ENCODE measurements at places on chromosomes 2 and 18.

- no peak for DNase-seq
Measured at GRCh38 chr2:49278141-49278540, 123.8 kb upstream of the FSHR start.

DNA sequence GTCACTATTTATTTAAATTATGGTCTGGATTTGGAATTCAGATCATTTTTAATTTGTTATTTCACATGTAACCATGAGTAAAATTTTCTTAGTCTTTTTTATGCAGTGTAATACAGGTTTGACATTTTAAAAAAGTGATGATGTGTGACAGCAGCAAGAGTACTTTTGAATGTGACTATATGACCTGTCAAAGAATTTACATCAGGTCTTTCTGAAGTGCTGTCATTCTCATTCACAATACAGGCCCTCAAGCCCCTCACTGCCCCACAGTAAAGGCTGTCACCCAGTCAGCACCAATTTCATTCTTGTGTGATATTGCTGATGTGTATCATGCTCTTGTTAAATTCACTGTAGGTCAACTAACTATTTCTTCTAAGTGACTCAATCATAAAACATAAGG, 364.2 kb downstream of the NUP35 start:
- no peak for DNase-seq

- DNase-seq: no peak
Measured at GRCh38 chr2:16584824-16585540, 80.7 kb downstream of the CYRIA start.

GRCh38 chr2:23926290-23926749, 603 bp downstream of the ATAD2B start:
- DNase-seq: no peak

DNA sequence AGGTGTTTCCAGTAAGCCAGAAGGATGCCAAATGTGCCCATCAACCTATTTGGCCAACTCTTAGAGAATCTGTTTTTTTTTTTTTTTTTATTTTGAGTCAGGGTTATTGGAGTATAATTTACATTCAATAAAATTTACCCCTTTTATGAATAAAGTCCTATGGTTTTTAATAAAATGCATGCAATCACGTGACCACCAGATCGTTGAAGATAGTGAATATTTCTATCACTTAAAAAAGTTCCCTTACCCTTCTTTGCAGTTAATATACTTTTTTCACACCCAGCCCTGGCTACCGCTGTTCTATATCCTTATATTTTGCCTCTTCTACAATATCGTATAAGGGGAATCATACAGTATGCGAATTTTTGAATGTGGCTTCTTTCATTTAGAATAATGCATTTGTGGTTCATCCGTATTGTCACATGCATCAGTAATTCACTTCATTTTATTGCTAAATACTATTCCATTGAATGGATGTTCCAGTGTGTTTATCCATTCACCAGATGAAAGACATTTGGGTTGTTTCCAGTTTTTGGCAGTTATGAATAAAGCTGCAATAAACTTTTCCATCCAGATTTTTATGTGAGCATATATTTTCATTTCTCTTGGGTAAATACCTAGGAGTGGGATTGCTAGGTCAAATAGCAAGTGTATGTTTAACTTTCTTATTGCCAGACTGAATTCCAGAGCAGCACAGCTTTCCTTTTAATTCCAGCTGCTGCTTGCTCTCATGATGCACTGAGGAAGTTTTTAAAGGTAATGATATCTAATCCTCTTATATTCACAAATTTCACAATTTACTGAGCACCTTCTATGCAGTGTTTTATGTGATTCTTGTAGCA, 156.3 kb upstream of the NT5C1B start:
- DNase-seq: no peak

- no peak for DNase-seq
Measured at GRCh38 chr2:208386541-208386940, 20.1 kb upstream of the PTH2R start.

DNA sequence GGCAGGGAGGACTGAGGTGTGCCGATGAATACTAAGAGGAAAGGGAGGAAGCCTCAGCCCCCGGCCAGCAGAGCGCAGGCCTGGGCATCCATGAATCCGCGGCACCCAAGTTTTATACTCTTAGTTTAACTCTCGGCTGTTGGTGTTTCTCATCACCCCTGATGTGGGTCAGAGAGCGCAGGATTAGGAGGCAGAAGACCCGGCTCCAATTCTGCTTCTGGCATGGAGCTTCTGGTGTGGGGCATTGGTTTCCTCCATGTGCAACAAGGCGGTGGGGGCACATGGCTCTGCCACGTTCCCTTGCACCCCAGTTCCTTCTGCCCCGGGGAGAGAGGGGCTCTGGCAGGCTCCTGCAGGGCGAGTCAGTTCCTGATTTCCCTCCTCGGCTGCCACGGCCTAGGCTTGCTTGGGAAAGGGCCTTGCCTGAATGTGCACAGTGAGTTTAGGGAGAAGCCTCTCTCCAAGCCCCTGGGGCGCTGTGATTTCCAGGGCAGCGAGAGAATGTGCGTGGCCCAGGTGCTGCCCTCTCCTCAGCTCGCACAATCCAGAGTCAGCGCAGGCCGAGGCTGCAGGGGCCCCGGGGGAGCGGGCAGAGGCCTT, 36.2 kb upstream of the DNMT3A start:
- DNase-seq: no peak

DNA sequence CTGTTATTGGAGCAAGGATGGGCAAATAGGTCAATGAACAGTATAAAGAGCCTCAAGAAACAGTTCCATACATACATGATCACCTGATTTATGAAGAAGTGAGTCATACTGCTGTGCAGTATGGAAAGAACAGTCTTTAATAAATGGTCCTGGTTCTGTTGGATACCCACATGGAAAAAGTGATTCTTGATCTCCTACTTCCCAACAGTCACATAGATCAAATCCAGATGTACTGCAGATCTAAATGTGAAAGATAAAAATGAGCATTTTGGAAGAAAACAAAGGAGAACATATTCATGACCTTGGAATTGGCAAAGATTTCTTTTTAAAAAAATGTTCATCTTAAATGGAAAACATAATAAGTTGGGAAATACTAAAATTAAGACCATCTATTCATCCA, 75.8 kb downstream of the CCDC148 start:
- no peak for DNase-seq

- DNase-seq: no peak
Measured at GRCh38 chr2:136012315-136012714, 26.9 kb upstream of the DARS1 start.

GRCh38 chr2:230925879-230926765, 1.1 kb upstream of the GPR55 start:
- DNase-seq: no peak

- DNase-seq: no peak
Measured at GRCh38 chr18:61596296-61596695, 263.1 kb downstream of the CDH20 start.

DNA sequence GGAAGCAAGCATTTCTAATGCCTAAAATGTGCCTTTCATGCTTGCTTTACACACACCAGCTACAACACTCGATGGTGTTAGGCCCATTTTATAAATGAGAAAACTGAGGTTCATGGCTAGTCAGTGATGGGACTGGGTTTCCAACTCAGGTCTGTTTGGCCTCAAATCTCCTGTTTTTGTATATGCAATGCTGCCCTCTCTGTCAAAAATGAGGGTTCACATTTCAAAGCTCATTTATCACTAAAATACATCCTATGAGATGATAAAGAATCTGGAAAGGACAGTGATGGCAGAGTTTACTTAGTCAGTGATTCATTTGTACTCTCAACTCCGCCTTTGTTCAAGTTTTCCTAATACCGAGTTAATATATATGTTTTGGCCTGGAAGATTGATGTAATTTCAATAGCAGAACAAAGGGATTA, 92.3 kb downstream of the KCTD1 start:
- DNase-seq: no peak

GRCh38 chr2:240405133-240405532, 30.3 kb upstream of the GPC1 start:
- no peak for DNase-seq

DNA sequence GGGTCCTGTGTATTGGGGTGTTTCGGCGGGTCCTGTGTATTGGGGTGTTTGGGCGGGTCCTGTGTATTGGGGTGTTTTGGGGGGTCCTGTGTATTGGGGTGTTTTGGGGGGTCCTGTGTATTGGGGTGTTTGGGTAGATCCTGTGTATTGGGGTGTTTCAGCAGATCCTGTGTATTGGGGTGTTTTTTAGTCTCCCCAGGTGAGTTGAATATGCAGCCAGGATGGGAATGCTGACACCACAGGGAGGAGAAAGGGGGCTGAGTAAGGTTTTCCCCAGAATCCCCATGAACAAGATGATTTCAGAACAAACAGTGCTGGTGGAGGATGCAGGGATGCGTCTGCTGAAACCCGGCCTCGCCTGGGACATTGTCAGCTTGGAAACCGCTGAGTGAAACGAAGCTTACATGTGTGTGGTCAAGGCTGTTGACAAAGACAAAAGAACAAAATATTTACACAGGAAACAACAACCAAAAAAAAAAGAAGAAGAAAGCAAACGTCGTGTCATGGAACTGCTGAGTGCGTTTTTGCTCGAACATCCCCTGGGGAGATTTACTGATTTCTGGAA, 88.5 kb upstream of the ODC1 start:
- DNase-seq: no peak

GRCh38 chr2:213216461-213216860, 65.0 kb upstream of the IKZF2 start:
- no peak for DNase-seq

- DNase-seq: no peak
Measured at GRCh38 chr18:68944826-68945225, 146.9 kb downstream of the CCDC102B start.

DNA sequence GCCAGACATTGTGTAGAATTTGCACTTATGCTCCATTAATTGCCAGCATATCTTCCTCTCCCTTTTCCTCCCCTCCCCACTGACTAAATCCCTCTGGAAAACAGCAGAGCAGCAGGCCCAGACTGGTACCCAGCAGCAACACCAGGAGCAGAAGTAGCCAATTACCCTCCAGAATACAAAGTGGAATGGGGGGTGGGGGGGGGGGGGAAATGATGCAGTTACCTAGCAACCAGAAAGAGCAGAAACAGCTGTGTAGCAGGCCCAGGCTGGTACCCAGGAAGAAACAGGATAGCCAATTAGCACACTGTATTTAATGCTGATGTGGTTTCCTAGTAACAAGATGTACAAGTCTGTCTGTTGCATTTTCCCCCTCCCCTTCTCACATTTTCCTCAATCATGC, 52.3 kb downstream of the KLF7 start:
- DNase-seq: no peak

GRCh38 chr2:143891879-143892308, 628.0 kb downstream of the ZEB2 start:
- DNase-seq: no peak

DNA sequence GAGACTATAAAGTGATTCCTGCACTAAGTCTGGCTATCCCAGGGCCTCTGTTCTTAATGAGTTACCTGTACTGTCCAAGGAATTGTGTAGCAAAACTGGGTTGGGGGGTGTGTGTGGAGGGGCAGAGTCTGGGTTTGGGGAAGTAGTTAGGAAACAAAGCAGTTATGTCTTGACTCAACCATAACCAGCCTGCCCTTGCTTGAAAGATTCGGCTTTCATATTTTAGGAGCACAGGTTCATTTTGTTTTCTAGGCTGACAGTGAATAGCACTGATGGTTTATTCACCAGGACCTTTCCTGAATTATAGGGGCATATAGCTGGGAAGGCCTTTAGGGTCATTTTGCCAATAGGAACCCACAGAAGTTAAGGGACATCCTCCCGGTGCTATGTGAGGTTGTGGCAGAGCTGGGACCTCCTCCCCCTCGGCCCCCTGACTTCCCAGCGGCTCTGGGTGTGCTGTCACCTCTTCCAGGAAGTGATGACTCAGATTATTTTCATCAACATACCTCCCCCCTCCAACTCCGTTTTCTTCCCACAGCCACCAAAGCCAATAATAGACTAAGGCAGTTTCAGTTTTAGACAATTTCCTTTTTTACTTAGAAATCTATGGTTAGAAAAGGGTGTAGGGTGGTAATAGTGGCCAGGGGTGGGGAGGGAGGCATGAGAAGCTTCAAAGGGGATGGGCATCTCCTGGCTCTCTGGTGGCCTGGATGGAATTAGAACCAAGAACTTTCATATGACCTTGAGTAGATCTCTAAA, 44.8 kb downstream of the SETBP1 start:
- peak; percentile 46 for DNase-seq

- DNase-seq: no peak
Measured at GRCh38 chr2:195612611-195613495, 44.2 kb upstream of the SLC39A10 start.

- DNase-seq: no peak
Measured at GRCh38 chr2:119438128-119438656, 6.5 kb downstream of the TMEM37 start.

- no peak for DNase-seq
Measured at GRCh38 chr18:10524507-10525370, 1.1 kb upstream of the NAPG start.

DNA sequence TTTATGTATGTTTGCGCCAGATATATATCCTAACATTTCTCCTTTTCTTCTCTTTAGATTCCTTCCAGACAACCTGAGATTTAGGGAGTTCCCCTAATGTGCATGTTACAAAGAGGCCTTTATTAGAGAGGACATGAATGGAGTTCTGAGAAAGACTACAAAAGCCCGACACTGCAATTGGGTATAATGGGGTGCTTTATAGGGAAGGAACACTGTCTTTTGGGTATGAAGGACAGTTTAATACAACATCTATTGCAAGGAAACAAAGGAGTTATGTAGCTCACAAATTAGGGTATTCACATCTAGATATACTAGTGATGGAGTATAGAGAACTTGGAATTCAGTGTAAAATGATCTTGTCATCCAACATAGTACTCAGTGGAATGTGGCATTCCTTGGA, 383.8 kb downstream of the FIGN start:
- DNase-seq: no peak

DNA sequence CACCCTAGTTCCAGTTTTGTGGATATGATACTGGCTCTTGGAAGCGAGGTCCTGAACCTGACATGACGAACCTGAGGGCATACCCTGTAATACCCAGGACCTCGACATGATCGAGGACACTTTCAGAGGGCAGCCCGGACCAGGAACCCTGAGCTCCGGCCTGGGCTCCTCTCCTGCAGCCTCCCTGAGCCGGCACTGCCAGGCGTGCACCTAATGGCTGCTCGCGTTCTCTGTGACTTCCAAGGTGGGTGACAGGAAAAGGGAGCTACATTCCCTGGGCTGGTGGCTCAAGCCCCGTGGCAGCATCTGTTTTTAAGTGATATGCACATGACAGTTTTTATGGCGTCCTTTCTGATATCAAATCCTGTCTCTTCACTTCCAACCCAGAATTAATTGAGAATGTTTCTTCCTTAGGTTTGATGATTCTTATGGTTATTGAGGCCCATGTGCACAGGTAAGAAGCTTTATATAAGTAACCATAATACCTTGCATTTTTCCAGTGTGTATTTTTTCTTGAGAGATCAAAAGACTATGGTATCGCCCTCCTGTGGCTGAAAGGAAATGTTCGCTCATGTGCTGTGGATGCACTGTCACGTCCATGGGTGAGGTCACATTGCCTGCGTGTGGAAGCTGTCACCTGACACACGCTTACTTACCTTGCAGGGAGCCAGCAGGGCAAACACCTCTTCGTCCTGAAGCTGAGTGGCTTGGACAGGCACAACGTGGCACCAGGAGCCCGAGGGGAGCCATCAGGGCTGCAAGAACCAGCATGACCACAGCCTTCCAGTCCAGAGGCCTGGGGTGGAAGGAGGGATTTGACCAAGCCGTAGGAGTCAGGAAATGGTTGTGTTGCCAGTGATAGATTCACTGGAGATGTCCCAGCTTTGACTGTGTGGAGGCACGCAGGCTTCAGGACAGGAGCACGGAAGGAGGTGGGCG, 367.4 kb upstream of the MYT1L start:
- DNase-seq: no peak

GRCh38 chr18:44741511-44741910, 60.8 kb downstream of the SETBP1 start:
- no peak for DNase-seq

- DNase-seq: no peak
Measured at GRCh38 chr2:217051416-217051815, 191.6 kb upstream of the TNP1 start.

- no peak for DNase-seq
Measured at GRCh38 chr2:149894226-149894625, 306.7 kb upstream of the MMADHC start.

Data from activated T-helper 1 cell treated with Interleukin-2 at 50 U/mL for 16 hours (primary cell).